CD4-positive, alpha-beta T cell treated with Interleukin-15 for 1 hour (primary cell): ENCODE measurements at places on chromosomes 3 and 15.

GRCh38 chr3:125462722-125463299, 57.2 kb downstream of the SNX4 start:
- no peak for DNase-seq

- DNase-seq: no peak
These were observed 397.6 kb downstream of the GBE1 start for GRCh38 chr3:81363816-81364215.

GRCh38 chr15:41795996-41796856, 21.9 kb downstream of the MAPKBP1 start:
- no peak for DNase-seq

GRCh38 chr15:66631616-66632263, 65.9 kb upstream of the LCTL start:
- DNase-seq: no peak

DNA sequence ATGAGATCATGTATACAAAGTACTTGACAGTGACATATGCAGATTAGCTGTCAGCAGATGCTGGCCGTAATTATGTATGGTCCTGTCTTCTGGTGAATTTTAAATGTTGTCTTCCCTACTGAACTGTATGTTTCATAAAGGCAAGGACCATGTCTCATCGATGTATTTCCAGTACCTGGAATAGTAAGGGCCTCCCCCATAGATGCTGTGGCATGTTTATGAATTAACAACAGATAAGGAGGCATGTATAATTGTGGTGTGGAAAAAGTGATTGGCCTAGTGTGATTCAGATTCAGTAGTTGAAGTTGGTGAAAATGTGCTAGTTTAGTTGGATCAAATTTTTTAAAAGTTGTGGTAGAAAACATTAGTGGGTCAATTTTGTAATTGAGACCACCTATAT, 202.7 kb upstream of the SLC2A2 start:
- no peak for DNase-seq

DNA sequence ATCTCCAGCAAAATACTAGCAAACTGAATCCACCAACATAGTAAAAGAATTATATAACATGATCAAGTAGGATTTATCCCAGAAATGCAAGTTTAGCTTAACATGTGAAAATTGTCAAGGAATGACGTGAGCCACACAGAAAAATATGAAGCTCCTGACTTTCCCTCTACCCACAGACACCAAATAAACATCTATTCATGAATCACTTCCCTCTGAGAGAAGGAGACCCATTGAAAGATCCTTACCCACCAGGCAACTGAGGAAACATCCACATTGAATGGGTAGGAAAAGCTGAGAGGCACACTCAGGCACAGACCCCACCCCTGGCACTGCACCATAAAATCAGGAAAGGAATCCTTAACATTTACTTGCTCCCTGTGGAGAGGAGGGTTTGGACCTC, 102.2 kb upstream of the MANF start:
- DNase-seq: no peak

DNA sequence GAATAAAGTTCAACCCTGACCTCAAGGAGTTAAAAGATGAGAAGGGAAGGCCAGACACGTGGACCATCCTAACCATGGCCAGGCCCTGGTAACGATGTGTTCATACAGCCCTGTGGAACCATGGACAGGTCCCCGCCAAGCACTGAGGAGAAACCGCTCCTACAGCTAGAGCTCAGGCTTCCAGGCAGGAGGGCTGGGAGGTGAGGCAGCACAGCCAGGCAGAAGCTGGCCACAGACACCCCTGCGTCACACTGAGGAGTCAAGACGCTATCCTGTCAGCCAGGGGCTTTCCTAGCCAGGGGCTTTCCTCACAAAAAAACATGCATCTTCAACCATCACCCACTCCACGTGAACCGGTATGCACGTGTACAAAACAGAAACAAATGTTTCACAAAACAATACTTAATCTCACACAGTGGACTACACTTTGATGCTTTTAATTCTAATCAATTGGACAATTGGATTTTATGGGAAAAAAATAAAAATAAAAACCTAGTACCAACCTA, 73.2 kb downstream of the TBC1D2B start:
- no peak for DNase-seq

DNA sequence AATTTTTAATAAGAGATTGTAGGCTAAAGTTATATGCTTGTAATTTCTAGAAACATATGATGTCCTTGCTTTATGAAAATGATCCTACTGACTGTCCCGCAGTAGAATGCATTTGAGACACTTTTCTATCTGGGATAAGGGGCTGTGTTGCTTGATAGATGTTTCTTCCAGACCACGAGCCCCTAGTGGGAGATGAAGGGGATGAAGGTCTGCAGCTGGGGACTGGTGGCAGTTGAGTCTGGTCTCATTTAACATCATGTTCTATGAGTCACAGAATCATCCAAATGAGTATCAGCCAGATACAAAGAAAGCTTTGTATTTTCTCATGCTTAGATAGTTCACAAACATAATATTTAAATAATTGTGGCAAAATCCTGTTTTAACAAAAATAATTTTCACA, 84.3 kb upstream of the PRTG start:
- DNase-seq: no peak

DNA sequence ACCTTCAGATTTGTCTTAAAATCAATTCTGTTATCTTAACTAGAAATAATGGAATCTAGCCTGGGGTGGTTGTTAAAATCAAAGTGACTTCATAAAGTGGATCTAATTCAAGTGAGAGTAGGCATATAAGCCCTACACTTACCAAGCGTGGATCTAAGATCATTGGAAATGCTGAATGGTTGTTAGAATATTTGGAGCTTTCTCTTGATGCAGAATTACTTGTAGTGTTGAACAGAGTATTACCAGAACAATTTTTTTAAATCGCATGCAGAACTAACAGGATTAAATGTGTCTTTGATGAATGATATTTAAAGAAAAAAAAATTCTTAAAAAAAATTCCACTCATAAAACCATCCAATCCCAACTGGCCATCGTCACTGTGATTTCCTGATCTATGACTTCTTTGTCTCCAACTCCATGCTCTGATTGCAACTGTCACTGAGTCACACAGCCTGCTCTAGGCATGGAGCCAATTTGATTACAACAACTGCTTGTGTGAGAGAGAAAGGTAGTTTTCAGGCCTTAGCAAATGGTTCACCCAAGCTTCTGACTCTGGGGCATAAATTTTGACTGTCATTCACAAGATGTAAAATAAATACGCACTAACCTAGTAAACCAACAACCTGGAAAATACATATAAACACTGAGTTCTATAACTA, 25.9 kb upstream of the SPRED1 start:
- DNase-seq: no peak

DNA sequence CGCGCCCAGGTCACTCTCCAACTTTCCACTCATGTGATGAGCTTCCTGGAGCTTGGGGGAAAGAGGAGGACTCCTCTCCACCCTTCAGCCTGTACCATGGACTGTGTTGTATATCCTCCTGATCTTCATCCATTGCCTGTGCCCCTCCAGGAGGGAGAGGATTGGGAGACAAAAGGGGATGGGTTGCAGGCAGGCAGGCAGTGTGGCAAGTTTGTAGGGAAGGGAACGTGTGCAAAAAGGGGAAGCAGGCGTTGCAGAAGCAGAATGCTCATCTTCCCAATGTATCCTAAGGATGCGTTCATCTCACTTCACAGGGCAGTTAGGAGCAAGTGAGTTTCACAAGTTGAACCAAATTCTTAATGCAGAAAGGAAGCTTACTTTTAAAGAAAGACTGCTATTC, 28.1 kb upstream of the GHSR start:
- no peak for DNase-seq

GRCh38 chr15:76286271-76286879, 24.9 kb downstream of the ETFA start:
- no peak for DNase-seq

- DNase-seq: no peak
These were observed 20.5 kb downstream of the TRH start for GRCh38 chr3:129994883-129995559.

DNA sequence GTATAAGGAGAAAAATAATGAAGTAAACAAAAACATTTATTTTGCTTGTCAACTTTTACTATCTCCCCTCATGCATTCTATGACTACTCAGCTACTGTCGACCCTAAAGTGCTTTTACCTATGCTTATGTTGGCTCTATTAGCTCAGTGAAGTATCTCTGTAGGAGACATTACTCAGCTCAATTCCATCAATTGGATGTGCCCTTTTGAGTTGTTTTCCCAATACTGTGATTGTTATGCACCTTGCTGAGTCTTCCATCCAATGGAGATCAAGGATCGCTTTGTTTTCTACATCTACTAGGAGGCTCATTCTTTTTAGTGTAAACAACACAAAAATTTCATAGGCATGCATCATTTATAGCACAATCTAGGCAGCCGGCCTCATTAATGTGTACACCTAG, 403.8 kb upstream of the ARL6 start:
- DNase-seq: no peak

GRCh38 chr3:87298111-87298718, 21.8 kb upstream of the POU1F1 start:
- DNase-seq: no peak

DNA sequence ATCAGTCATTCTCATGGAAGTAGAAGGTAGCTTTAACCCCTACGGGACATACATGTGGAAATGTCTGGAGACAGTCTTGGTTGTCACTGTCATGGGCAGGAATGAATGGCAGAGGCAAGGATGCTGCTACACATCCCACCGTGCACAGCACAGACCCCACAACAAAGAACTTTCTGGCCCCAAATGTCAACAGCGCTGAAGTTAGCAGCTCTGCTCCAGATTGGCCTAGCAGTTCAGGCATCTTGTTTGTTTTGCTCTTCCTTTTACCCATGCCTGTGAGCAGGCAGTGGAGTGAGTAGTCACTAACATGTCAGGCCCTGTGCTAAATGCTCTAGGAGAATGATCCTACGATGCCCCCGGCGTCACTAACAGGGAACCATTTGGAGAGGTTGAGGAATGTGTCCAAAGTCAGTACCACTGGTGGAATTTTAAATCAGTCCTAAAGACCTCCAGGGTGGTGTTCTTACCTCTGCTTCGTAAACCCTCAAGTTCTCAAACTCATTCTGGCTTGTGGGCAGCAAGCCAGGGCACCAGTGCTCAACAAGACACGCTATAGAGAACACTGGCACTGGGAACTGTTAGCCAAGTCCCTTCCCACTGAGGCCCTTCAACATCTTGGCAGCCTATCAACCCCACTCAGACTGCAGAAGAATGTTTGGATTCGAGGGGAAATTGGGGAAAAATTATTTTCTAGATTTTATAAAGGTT, 142.2 kb downstream of the FOXP1 start:
- no peak for DNase-seq

DNA sequence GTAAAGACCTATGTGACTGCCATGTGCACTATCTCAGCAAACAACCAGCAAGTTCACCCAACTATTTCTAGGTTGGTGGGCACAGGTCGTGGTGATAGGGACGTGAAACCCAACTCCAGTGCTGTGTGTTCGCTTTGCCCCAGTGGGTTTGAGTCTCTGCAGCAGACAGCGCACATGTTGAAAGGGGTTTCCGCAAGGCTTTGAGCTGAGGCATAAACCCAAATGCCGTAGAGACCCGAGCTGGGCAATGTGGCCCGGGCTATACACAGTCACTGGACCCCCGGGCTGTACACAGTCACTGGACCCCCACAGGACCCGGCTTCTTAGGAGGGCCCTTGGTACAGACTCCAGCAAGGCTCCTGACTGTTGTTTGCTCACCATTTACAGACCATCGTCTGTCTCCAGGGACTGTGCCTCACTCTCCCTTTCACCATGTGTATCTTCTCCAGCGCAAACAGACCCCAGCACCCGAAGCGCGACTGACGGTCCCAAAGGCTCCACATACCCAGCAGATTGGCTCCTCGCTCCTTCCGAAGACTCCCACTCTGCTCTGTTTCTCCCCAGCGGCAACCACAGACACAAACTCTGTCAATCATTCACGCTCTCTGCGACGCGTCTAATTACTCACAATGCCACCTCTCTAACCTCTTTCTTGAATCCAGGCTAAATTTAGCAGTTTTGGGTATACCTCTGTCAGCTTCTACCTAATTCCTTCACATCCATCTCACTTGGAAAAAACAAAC, 31.2 kb downstream of the PCSK6 start:
- DNase-seq: no peak

GRCh38 chr3:2198776-2199279, 100.2 kb downstream of the CNTN4 start:
- DNase-seq: no peak

- DNase-seq: no peak
These were observed 55.2 kb downstream of the RPL39L start for GRCh38 chr3:187084126-187084525.

DNA sequence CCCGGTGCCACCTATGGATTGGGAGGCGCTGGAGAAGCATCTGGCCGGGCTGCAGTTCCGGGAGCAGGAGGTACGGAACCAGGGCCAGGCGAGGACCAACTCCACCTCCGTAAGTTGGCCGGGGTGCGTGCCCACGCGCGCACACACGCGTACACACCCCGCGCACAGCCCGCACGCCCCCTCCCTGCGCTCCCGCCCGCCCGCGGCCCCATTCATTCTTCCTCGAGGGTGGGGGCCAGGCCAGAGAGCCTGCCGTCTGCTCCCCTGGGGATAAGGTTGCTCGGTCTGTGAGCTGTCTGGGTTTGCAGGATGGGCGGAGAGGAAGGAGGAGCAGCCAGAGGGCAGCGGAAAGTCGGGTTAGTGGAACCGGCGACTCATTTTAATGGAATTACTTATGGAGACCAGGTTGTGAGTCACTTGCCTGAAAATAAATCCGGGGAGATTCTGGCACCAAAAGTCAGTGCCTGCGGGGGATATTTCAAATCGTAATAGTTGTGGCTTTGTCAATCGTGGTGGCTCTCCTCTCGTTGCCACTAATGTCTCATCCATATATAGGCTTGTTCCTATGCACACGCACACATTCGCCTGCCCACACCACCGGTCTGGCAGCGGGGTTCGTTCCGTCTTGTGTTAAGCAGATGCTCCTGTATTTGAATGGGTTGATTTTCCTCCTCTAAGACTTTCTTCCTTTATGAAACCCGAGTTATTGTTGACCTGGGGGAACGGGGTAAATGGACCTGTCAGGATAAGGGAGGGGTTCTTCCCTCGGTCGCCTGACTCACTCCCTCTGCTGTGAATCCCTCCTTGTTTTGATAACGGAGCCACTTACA, 223.4 kb upstream of the IL12A start:
- no peak for DNase-seq

- DNase-seq: no peak
These were observed 13.8 kb downstream of the BDH1 start for GRCh38 chr3:197541756-197542539.

GRCh38 chr3:16060358-16060852, 114.1 kb upstream of the GALNT15 start:
- no peak for DNase-seq
